Fibroblast of lung (primary cell): ENCODE measurements at places on chromosomes 16 and 17.

DNA sequence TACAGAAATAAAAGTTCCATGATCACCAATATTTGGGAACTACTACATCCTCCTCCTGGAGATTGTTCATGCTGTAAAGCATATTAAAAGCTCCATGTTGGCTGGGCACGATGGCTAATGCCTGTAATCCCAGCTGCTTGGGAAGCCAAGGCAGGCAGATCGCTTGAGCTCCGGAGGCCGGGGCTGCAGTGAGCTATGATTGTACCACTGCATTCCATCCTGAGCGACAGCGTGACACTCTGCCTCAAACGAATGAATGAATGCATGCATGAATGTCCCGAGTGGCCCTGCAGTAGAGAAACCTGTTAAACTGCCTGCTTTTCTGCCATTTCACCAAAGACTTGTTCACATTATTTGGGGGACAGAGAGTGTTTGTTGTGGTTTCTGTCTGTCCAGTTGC is 15.0 kb downstream of the CNEP1R1 start:
- no peak overlapping the region for H3K4me3 ChIP-seq
- H3K4me1 ChIP-seq, result no peaks in the 10 kb centered on the region
- no peak for DNase-seq
- H3K27ac ChIP-seq, result no peak overlapping the region
- peaks cover 4% of the 10 kb centered on the region for H3K27me3 ChIP-seq

DNA sequence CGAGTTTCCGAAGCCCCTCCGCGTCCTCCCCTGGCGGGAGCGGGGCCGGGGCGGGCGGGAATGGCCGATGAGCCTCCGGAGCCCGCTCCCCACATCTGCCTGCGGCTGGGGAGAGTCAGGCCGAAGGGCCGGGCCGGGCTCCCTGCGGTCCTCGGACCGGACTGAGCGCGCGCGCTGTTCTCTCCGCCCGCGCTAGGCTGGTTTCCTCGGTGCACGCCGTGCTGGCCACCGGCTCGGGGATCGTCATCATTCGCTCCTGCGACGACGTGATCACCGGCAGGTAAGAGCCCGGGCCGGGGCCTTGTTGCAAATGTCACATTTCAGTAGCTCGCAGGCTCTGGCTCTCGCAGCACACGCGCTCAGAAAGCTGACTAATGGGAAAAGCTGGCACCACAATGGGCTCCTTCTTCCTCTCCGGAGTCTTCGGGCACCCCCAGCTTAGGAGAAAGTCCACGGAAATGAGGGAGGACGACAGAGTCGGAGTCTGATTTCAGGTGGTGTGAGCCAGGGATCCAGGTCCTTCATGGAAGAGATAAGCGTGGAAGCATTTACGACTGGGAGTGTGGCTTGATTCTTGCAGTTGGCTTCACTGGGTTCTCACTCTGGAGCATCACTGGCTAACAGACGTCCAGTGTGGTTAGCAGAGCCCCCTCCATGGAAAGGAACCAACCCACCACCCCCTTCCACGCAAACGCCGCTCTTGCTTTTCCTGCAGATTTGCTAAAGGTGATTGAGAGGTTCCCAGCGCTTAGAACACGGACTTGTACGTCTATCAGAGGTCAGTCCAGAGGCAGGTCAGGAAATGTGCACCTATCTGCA is 715 bp downstream of the TLCD3A start:
- peak overlapping the region; percentile 77 for H3K27ac ChIP-seq
- H3K27me3 ChIP-seq, result no peaks in the 10 kb centered on the region
- peaks cover 6% of the 10 kb centered on the region for H3K36me3 ChIP-seq
- peak; percentile 38 for DNase-seq
- H3K4me1 ChIP-seq, result peaks cover 7% of the 10 kb centered on the region

- no peak overlapping the region for H3K27ac ChIP-seq
- DNase-seq, result no peak
Observed at GRCh38 chr17:35740997-35741931, 9.8 kb downstream of the RASL10B start.

- peak; percentile 9 for DNase-seq
- no peak overlapping the region for H3K4me3 ChIP-seq
- H3K27me3 ChIP-seq, result no peaks in the 10 kb centered on the region
- H3K4me1 ChIP-seq, result no peaks in the 10 kb centered on the region
- H3K27ac ChIP-seq, result no peak overlapping the region
Observed at GRCh38 chr17:60229188-60229802, 79.5 kb downstream of the CA4 start.

DNA sequence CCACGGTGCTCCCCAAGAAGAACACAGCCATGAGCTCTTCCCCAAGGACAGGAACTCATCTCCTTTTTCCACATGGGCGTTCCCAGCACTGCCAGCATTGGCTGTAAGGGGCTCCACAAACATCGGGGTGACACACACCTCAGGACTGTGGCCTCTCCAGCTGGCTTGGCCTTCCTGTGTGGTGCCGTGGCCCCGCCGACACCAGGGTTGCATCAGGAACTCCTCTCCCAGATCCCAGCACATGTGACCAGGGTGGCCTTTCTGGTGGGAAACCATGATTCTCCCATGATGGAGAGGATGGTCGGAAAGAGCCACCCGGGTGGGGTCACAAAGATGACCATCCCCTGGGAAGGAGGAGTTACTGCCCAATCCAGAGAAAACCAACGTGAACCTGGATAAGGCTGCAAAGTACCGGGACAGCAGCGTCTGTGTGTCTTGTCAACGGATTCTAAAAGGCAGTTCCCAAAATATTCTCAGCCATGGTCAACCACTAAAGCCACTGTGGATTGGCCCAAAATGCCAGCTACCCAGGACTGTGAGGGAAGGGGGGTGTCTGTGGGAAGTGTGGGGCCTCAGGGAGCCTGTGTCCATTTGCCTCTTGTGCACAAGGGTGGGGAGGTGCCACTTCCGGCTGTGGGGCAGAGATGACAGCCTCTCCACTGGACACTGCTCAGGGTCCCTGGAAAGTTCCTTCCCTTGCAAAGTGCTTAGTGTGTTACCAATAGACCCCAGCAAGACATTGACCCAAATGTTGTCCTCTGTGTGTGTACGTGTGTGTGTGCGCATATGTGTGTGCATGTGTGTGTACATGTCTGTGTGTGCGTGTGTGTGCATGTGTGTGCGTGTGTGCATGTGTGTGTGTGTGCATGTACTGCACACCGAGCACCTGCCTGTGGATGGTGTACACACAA is 78.0 kb upstream of the CBX4 start:
- no peak for DNase-seq
- no peaks in the 10 kb centered on the region for H3K36me3 ChIP-seq
- no peak overlapping the region for H3K27ac ChIP-seq
- no peak overlapping the region for H3K4me3 ChIP-seq
- H3K27me3 ChIP-seq, result peaks cover 15% of the 10 kb centered on the region

DNA sequence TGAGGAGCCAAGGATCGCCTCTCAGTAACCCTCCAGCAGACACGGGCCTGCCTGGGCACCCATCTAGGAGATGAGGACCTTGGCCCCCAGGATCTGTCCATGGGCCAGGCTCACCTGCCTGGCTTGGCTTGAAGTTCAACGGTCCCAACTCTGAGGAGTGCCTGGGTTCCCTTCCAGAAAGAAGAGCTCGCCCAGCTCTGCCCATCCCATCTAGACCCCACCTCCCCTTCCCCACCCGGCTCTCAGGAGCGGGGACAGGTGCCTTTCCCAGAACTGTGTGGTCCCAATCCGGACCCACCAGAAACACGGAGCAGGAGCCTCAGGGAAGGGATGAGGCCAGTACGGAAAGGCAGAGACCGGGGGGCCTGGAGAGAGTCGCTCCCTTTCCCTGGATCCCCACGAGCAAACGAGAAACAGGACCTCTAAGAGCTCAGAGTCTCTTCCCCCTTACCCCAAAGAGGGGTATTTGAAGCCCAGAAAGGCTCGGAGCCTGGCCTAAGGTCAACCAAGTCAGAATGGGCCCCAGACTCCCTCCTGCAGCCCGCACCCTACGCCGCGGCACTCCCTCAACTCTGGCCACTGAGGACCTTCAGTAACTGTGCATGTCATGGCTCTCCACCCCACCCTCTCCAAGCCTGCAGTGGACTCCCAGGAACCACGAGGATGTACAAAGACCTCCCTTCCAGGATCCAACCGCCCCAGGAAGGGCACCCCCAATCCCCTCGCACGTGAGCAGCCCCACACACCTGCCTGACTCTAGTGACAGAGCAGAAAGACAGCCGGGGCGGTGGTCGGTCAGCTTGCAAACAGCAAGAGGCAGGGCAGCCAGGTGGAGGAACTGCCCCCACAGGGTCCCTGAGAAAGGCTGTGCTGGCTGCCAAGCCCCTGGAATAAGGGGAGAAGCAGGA is 5.4 kb downstream of the CLUH start:
- H3K4me1 ChIP-seq, result peaks cover 19% of the 10 kb centered on the region
- H3K27ac ChIP-seq, result no peak overlapping the region
- no peak overlapping the region for H3K4me3 ChIP-seq

GRCh38 chr17:18161207-18162145 is 22.2 kb upstream of the ALKBH5 start:
- no peak overlapping the region for H3K4me3 ChIP-seq
- H3K36me3 ChIP-seq, result no peaks in the 10 kb centered on the region
- H3K27me3 ChIP-seq, result no peaks in the 10 kb centered on the region
- peaks cover 9% of the 10 kb centered on the region for H3K4me1 ChIP-seq

DNA sequence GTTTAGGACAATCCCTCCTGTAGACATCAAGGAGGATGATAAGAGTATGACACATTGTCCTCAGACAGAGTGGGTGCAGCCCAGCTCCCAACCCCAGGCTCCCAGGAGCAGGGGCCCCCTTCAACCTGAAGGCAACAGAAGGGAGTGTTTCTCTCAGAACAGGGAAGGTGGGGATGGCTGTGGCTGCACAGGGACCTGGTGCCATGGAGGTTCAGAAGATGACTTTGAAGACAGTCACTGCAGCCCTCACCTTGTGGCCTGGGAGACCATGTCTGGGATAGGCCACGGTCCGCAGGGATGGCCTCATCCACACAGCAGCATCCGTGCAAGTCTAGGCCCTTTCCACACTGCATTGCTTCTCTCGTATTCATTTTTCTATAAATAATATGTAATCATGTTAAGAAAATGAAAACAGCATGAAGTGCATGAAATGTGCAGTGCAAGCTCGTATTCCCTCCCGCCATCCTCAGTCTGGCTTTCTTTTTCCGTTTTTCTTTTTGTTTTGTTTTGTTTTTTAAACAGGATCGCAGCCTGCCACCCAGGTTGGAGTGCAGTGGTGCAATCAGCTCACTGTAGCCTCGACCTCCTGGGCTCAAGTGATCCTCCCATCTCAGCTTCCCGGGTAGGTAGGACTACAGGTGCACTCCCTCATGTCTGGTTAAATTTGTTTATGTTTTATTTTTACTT is 71.1 kb downstream of the METRNL start:
- peaks cover 14% of the 10 kb centered on the region for H3K27me3 ChIP-seq
- H3K36me3 ChIP-seq, result no peaks in the 10 kb centered on the region
- DNase-seq, result no peak
- no peak overlapping the region for H3K4me3 ChIP-seq
- H3K27ac ChIP-seq, result no peak overlapping the region

DNA sequence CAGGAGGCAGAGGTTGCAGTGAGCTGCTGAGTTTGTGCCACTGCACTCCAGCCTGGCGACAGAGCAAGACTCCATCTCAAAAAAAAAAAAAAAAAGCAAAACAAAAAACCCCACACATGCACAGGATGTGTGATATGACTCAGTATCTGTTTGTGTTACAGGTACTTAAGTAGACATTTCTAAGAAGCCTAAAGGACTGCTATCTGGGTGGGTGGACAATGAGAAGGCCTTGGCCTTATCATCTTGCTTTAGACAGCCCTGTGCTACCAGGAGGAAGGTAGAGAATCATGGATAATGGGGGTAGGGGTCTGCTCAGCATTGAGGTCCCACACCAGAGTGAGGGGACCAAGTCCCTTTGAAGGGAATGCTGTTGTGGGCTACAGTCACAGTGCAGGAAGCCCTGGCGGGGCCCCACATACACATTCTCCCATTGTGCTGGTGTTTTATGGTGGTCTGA is 26.7 kb downstream of the PLD6 start:
- no peak for DNase-seq
- no peak overlapping the region for H3K27ac ChIP-seq
- no peak overlapping the region for H3K4me3 ChIP-seq
- no peaks in the 10 kb centered on the region for H3K4me1 ChIP-seq
- H3K27me3 ChIP-seq, result no peaks in the 10 kb centered on the region
- H3K36me3 ChIP-seq, result peaks cover 35% of the 10 kb centered on the region

GRCh38 chr17:80777274-80777673 is 214.4 kb upstream of the CHMP6 start:
- DNase-seq, result no peak
- no peaks in the 10 kb centered on the region for H3K27me3 ChIP-seq
- peaks cover 4% of the 10 kb centered on the region for H3K36me3 ChIP-seq
- peaks cover 7% of the 10 kb centered on the region for H3K4me1 ChIP-seq
- H3K27ac ChIP-seq, result no peak overlapping the region
- no peak overlapping the region for H3K4me3 ChIP-seq

- no peaks in the 10 kb centered on the region for H3K27me3 ChIP-seq
- peaks cover 33% of the 10 kb centered on the region for H3K36me3 ChIP-seq
- H3K4me1 ChIP-seq, result peaks cover 3% of the 10 kb centered on the region
- no peak for DNase-seq
- H3K4me3 ChIP-seq, result no peak overlapping the region
- H3K27ac ChIP-seq, result no peak overlapping the region
Observed at GRCh38 chr17:48059125-48059668, 11.0 kb downstream of the NFE2L1 start.

DNA sequence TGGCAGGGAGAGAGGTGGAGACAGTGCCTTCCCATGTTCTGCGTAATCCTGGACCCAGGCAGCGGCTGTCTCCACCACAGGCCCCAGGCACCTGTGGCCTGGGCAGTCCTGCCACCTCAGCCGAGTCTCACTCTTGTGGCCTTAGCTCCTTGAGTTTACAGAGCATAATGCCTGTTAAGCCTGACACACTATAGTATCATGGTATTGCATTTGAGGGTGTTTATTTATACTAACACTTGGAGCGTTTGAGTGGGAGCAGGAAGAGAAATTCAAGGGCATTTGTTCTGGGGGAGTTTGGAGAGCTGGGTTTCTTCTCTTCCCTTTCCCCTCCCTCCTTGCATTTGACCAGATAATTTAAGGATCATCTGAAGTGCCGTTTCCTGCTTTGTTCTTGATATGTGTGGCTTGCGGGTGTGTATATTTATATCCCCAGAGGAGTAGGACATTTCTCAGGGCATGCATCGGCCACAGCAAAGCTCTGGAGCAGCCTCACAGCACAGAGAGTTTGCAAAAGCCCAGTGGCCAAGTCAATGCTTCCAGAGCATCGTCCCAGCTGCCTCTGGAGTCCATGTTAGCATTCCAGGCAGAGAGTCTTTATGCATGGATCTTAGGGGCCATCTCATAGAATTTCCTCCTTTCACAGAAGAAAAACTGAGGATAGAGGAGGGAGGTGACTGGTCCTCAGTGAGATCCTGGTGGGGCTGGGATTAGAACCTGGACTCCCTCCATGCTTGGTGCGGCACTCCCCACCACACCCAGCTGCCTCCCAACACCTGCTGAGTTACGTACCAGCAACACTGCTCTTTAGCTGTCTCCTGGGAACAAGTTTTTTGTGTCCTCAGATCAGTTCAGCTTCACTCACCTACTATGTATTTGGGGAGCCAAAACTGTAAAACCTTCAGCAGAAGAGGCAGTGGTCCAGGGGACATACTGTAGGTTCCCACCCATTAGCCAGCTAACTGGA is 222.8 kb downstream of the CCDC182 start:
- no peaks in the 10 kb centered on the region for H3K4me1 ChIP-seq
- H3K27ac ChIP-seq, result no peak overlapping the region
- no peak overlapping the region for H3K4me3 ChIP-seq
- DNase-seq, result no peak
- H3K27me3 ChIP-seq, result no peaks in the 10 kb centered on the region
- H3K36me3 ChIP-seq, result no peaks in the 10 kb centered on the region
